ENCODE measurements at places on chromosomes 12 and 14.

- no peak for DNase-seq
- no peaks in the 10 kb centered on the region for H3K36me3 ChIP-seq
- no peaks in the 10 kb centered on the region for H3K27me3 ChIP-seq
Measured at GRCh38 chr12:63103494-63104131, 47.4 kb downstream of the AVPR1A start.

DNA sequence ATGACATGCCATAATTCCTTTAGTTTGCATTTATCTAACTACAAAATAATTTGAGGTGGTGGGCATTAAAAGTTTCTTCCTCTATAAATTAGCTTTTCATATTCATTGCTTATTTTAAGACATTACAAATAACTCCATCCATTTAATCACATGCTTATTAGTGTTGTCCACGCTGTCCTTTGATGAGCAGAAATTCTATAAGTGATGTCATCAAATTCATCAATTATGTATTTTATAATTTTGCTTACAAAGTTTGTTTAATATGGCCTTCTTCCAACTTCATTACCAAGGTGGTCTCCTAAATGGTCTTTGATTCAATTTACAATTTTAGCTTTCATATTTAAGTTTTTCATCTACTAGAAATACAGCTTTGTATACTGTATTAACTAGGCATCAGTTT is 173.5 kb downstream of the PRKD1 start:
- no peaks in the 10 kb centered on the region for H3K4me1 ChIP-seq
- H3K27me3 ChIP-seq, result no peaks in the 10 kb centered on the region
- no peaks in the 10 kb centered on the region for H3K36me3 ChIP-seq
- no peak for DNase-seq
- no peak overlapping the region for H3K27ac ChIP-seq

GRCh38 chr12:100995771-100996170 is 201.2 kb downstream of the ANO4 start:
- no peak overlapping the region for H3K27ac ChIP-seq
- H3K36me3 ChIP-seq, result no peaks in the 10 kb centered on the region
- H3K4me1 ChIP-seq, result no peaks in the 10 kb centered on the region
- no peak for DNase-seq
- no peak overlapping the region for H3K4me3 ChIP-seq

DNA sequence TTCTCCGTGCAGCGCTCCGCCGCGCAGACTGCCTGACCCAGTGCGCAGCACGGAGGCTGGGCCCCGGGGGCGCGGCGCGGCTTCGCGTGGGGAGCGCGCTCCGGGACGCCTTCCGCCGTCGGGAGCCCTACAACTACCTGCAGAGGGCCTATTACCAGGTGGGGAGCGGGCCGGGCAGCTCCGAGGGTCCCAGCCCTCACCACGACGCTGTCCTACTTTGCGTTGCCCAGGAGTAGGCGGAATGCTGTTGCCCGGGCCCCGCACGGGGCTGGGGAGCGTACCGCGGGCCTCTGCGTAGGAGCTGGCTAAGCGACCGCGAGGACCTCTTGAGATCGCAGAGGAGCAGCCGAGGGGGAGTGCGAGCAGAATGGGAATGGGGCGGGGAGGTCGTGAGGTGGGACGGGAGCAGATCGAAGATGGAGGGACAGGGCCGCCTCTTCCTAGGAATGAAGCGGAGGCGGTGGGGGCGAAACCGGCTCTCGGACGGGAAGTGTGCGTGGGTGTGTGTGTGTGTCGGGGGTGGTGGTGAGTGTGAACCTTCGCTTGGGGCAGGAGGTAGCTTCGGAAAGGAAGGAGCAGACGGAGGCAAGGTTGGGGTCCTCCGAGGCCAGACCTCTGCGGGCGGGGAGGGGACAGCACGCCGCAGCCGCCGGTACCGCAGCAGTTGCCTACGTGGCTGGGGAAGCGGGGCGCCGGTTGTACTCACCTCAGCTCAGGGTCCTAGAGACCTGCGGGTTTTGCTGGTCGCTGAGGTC is 751 bp downstream of the P3H3 start:
- no peak for DNase-seq
- H3K27ac ChIP-seq, result peak overlapping the region; percentile 80
- H3K36me3 ChIP-seq, result no peaks in the 10 kb centered on the region
- H3K27me3 ChIP-seq, result peaks cover 40% of the 10 kb centered on the region
- peaks cover 20% of the 10 kb centered on the region for H3K4me1 ChIP-seq

GRCh38 chr14:65877624-65878023 is 465.1 kb downstream of the FUT8 start:
- no peak overlapping the region for H3K4me3 ChIP-seq
- H3K4me1 ChIP-seq, result peaks cover 34% of the 10 kb centered on the region
- DNase-seq, result no peak
- peaks cover 15% of the 10 kb centered on the region for H3K36me3 ChIP-seq
- H3K27me3 ChIP-seq, result no peaks in the 10 kb centered on the region

GRCh38 chr14:105899071-105899641 is 372.8 kb downstream of the TMEM121 start:
- no peak for DNase-seq
- H3K4me1 ChIP-seq, result peaks cover 11% of the 10 kb centered on the region
- H3K4me3 ChIP-seq, result no peak overlapping the region
- H3K27me3 ChIP-seq, result peaks cover 32% of the 10 kb centered on the region

GRCh38 chr12:87922736-87923135 is 106.5 kb downstream of the C12orf50 start:
- H3K36me3 ChIP-seq, result no peaks in the 10 kb centered on the region
- H3K4me1 ChIP-seq, result no peaks in the 10 kb centered on the region
- no peak for DNase-seq
- H3K4me3 ChIP-seq, result no peak overlapping the region
- no peaks in the 10 kb centered on the region for H3K27me3 ChIP-seq

DNA sequence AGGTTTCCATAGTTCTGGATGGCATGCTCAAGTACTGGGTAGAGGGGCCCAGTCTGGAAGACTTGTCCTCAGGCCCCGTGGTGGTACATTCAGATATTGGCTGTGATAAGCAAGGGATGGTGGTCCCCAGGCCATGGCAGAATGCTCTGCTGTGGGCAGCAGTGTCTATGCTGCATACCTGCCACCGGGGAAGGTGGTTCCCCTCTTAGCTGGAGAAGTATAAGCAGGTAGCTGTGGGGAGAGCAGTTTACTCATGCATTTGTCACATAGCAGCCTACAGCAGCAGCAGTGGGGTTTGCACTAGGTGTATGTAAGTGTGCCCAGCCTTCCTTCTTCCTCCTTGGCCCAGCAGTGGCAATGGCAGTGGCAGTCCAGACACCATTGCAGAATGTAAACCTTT is 69.3 kb upstream of the ADAMTS20 start:
- H3K4me1 ChIP-seq, result no peaks in the 10 kb centered on the region
- H3K4me3 ChIP-seq, result no peak overlapping the region
- DNase-seq, result no peak
- H3K27ac ChIP-seq, result no peak overlapping the region

GRCh38 chr14:44657696-44658388 is 150.8 kb upstream of the FSCB start:
- no peak overlapping the region for H3K27ac ChIP-seq
- no peaks in the 10 kb centered on the region for H3K36me3 ChIP-seq

GRCh38 chr14:94575730-94576585 is 5.3 kb upstream of the SERPINA5 start:
- no peak for DNase-seq
- H3K36me3 ChIP-seq, result no peaks in the 10 kb centered on the region
- H3K27ac ChIP-seq, result no peak overlapping the region
- H3K27me3 ChIP-seq, result no peaks in the 10 kb centered on the region

DNA sequence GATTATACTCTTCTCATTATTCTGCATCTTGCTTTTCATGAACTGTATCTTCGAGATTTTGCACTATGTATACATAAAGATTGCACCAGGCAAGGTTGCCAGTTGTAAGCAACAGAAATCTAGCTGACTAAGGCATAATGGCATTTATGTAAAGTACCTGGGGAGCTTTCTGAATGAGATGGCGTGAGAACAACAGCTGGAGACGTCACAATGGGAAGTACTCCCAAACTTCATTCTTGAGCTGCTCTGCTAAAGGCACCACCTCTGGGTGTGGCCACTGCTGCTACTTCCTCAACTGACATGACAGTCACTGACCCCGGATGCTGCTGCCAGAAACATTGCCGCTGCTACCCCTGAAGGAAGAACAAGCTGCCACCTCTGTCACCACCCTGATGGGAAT is 220.7 kb downstream of the NOVA1 start:
- H3K4me1 ChIP-seq, result no peaks in the 10 kb centered on the region
- no peaks in the 10 kb centered on the region for H3K27me3 ChIP-seq
- H3K4me3 ChIP-seq, result no peak overlapping the region
- no peak for DNase-seq

Measured in activated T-helper 2 cell treated with anti-CD3 and anti-CD28 coated beads, Interferon-gamma antibody, Interleukin-2, Interleukin-4, amounts not matched to agents 10 μg/mL and 5 μg/mL and 100 μg/mL, durations not matched to agents 14 hours and 24 hours and 36 hours (primary cell).